ENCODE measurements at places on chromosomes 3 and 15.

DNA sequence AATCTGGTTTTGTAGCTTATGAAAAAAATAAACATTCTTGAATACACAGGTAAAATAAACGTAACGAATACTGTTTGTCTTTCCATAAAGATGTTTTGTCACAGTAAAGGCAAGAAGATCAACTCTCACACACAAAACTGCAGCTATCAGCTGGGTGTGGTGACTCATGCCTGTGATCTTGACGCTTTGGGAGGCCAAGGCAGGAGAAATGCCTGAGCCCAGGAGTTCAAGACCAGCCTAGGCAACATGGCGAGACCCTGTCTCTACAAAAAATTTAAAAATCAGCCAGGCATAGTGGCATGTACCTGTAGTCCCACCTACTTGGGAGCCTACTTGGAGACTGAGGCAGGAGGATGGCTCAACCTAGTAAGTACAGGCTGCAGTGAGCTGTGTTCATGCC lies 39.6 kb downstream of the CBLB start:
- DNase-seq: no peak

- no peak for DNase-seq
These were observed 20.1 kb downstream of the IFT57 start for GRCh38 chr3:108202080-108202479.

GRCh38 chr3:31625358-31625757 lies 92.6 kb downstream of the STT3B start:
- DNase-seq: no peak

- no peak for DNase-seq
These were observed 42.2 kb upstream of the TJP1 start for GRCh38 chr15:29864501-29864900.

GRCh38 chr15:69222002-69222474 lies 61.6 kb downstream of the GLCE start:
- DNase-seq: no peak

DNA sequence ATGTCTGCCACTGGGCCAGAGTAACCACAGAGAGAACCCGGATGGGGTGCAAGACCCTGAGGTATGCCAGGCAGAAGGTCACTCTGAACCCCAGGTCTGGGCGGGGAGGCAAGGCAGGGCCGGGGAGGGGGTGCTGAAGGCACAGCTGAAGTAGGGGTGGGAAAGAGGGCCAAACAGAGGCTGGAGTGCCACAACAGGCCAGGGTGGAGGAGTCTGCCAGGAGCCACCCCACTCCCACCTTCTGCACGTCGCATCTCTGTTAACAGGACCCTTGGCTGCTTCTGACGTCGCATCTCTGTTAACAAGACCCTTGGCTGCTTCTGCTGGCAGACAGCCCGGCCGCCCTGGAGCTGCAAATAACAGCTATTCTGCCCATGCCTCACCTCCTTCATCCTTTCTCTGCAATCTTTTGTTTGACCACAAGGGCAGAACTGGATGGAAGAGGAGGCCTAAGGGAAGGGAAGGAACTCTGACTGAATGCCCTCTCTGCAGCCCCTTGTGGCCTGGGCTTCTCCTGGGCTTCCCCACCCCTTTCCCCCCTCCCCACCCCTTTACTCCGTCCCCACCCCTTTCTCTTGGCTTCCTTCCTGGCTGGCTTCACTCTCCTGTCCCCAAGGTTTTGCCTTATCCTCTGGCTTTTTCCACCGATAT lies 20.6 kb upstream of the FBLN2 start:
- peak; percentile 60 for DNase-seq

- no peak for DNase-seq
These were observed 81.4 kb downstream of the CGNL1 start for GRCh38 chr15:57457726-57458125.

GRCh38 chr15:73442421-73442820 lies 543 bp upstream of the REC114 start:
- no peak for DNase-seq

GRCh38 chr3:160921020-160921635 lies 165.1 kb downstream of the PPM1L start:
- DNase-seq: peak; percentile 65

- peak; percentile 11 for DNase-seq
These were observed 22.6 kb upstream of the TEX9 start for GRCh38 chr15:56342653-56343052.

GRCh38 chr15:41423979-41424659 lies 7.2 kb downstream of the RTF1 start:
- DNase-seq: no peak

Measured in muscle of leg (tissue), 16 donors.